ENCODE measurements at places on chromosomes 16 and 17.

DNA sequence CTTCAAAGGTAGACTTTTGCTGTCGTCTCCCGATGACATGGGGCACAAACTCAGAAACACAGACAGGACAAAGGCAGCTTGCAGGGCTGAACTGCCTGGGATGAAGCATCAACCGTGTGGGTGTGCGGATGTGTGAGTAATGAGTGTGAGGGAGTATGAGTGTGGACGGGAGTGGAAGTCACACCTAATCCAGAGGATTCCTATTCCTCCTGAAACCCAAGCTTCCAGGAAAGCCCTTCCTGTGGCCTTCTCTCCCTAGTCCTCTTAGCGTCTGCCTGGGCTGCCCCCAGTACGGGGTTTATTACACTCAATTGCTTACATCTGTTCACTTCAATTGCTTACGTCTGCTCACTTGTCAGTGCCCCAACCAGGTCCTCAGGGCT, 2.3 kb upstream of the IL4R start:
- no peak for DNase-seq

DNA sequence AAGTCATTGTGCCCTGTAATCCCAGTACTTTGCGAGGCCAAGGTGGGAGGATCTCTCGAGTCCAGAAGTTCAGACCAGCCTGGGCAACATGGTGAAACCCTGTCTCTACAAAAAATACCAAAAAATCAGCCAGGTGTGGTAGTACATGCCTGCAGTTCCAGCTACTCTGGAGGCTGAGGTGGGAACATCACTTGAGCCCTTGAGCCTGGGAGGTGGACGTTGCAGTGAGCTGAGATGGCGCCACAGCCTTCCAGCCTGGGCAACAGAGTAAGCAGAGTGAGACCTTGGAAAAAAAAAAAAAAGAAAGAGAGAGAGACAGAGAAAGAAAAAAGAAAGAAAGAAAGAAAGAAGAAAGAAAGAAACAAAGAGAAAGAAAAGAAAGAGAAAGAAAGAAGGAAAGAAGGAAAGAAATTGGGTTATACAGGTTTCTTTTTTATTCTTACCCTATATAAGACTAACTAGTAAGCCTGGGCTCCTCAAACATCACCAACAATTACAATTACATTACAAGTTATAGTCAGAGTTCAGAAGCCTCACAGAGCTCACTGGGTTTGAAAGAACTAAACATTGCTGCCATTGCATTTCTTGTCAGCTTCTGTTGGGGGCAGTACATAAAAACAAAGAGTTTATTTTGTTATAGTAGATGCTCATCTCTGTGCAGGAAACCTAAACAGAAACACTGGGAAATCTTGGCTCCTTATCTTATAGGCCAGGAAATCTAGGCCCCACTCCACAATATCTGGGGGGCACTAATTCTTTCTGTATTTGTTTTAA, 6.7 kb upstream of the ABCA9 start:
- no peak for DNase-seq

GRCh38 chr16:73846356-73846755, 450.3 kb upstream of the PSMD7 start:
- DNase-seq = no peak

GRCh38 chr17:67223924-67224323, 21.1 kb downstream of the HELZ start:
- DNase-seq = no peak

DNA sequence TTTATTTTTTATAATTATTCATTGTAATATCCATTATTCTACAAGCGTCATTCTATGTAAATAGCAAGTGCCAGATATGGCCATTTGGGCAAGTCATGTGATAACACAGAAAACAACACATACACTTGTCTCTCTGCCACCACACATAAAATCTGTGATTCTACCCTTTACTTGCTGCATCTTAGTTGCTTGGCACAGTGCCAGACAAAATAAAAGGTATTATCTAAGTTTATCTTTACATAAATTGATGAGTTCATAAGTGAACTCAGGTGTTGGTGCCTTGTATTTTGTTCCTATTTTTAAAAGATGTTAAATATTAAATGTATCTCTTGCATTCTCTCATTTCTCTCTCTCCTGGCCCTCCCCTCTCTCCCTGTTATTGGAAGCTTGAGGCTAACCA, 1458.7 kb downstream of the CDH11 start:
- DNase-seq = no peak

- DNase-seq = no peak
Observed at GRCh38 chr16:28293601-28293960, 1.3 kb downstream of the SBK1 start.

GRCh38 chr16:87150262-87150661, 166.9 kb downstream of the C16orf95 start:
- no peak for DNase-seq

GRCh38 chr17:75087558-75088453, at the start of gene SLC16A5:
Gene SLC16A5, plus strand, starts transcription at chr17:75087954. Its CDS starts 5,683 bp downstream, at chr17:75093637.
- DNase-seq = peak; percentile 83

DNA sequence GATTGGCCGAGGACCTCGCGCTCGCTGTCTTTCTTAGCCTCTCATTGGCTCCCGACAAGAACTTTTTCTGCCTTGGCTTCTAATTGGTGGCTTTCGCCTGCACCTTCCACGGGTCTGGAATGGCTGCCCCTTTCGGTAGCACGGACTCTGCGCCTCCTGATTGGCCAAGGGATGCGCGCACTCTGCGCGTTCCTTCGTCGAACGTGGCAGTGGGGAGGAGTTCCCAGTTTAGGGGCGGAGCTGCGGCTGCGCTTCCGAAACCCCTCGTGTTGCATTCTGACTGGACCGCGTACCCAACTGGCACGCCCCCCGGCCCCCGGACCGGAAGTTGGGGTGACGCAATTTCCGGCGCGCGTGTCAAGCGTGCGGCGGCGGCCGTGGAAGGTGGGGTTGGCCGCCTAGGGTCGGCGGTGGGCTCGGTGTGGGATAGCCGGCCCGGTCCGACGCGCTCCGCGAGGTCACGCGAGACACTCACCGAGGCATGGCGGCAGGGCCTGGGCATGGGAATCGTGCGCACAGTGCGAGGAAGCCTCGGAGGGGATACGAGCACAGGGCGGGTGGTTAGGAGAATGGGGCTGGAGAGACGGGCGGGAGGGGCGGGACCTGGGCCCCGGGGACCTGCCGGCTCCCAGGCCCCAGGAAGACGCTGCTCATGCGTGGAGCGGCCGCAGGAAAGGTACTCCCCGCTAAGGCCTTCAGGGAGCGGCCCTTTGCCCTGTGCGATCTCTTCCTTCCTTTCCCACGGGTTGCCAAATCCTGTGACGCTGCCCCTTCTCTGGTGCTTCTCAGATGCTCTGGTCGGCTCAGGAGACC, 627 bp upstream of the P4HB start:
- DNase-seq = peak; percentile 95

- no peak for DNase-seq
Observed at GRCh38 chr17:16927641-16928321, 44.1 kb downstream of the TNFRSF13B start.

- no peak for DNase-seq
Observed at GRCh38 chr16:86471896-86472295, 38.4 kb upstream of the FOXF1 start.

DNA sequence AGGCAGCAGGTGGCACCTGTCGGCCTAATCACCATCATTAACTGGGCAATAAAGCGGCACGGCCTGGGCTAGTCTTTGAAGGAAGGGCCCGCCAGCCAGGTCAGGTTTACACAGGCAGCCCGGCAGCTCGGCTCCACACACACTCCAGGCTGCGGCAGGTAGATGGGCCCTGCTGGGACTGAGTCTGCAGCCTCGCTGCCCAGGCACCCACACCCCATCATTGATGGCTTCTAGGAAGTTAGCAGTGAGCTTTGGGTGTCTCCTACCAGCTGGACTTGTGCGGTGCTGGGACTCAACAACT, 6.8 kb upstream of the FOXN1 start:
- no peak for DNase-seq

DNA sequence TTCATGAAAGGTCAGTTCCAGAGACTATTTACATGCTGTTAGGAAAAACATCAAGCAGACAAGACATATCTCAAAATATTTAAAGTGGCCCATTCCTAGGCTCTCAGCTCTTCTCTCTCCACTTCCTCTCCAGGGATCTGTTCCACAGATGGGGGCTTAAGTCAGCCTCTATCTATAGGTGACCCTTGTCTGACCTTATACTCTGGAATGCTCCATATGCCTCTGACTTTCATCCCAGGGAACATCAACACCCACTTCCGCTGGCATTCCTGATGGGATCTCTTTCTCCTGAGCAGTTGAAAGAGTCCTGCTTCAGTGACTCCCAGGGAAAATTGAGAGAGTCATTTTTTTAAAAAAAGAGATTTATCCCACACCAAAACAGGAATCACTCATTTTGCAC, 11.5 kb upstream of the WIPI1 start:
- DNase-seq = no peak

GRCh38 chr17:67438667-67439066, 61.6 kb downstream of the PITPNC1 start:
- no peak for DNase-seq

GRCh38 chr17:10657879-10658278, 770 bp upstream of the MYH3 start:
- no peak for DNase-seq

DNA sequence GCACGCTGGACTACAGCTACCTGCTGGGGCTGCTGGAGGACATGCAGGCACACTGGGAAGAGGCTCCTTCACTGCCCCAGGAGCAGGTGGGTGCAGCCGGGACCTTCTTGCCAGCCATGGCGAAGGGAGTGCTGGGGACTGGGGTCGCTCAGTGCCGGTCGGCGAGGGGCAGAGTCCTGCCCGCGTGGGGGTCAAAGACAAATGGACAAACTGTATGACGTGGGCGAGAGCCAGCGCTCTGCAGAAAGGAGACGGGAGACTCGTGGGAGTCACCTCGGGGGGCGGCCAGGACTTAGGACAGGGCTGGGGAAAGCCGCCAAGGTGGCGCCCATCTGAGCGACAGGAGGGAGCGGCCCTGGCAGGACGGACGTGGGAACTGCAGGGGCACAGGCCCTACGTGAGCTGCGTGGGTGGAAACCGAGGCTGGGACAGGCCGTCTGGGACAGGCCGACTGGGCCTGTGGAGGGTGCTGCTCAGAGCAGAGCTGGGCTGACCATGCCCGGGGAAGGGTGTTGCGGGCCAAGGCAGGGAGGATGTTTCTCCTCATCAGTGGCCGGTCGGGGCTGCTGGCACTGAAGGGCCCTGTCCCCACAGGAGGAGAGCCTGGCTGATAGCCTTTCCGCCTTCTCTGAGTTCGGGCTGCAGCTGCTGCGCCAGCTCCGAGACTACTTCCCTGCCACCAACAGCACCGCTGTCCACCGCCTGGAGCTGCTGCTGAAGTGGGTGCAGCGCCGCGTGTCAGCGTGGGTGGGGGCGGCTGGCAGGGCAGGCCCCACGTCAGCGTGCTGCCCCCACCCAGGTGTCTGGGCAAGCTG, 8.0 kb downstream of the TSR3 start:
- no peak for DNase-seq

- DNase-seq = no peak
Observed at GRCh38 chr17:77872714-77873499, 85.6 kb upstream of the TNRC6C start.

GRCh38 chr16:24023621-24024020, 187.8 kb downstream of the PRKCB start:
- no peak for DNase-seq

- peak; percentile 78 for DNase-seq
Observed at GRCh38 chr16:4298761-4299522, 16.9 kb upstream of the GLIS2 start.
